Urinary bladder (tissue), 4 donors: ENCODE measurements at places on chromosomes 11 and 22. TPM values are rescaled to one million over a fixed set of nuclear protein-coding genes. Genes with fewer than 3 reads are reported as not detected.

DNA sequence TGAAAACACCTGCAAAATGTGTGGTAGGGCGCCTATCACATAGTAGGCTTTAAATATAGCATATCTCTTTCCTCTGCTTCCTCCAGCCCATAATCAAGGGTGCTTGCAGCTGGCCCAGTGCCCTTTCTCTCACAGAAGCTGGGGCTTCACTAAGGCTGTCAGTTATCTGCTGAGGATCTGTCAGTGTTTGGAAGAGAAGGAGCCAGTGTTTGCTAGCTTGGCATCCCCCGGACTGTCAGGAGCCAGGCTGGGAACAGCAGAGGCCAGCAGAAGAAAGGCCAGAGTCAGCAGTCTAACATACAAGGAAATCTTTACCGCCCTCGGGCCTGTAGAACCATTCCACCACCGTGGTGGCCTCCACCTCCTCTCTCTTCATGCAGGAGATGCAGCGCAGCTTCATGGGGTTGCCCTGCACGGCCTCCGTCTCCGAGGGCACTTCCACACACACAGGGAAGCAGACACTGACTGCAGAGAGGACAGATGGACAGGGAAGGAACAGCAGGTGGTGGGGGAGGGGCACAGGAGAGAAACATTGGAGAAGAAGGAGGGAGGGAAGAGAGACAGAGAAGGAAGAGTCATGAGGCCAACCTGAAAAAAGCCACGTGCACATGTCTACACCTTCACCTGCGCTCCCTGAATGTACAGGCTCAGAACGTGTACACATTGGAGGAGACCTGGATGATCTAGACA is 9.0 kb downstream of the SCN3B start:
- no peak for DNase-seq

DNA sequence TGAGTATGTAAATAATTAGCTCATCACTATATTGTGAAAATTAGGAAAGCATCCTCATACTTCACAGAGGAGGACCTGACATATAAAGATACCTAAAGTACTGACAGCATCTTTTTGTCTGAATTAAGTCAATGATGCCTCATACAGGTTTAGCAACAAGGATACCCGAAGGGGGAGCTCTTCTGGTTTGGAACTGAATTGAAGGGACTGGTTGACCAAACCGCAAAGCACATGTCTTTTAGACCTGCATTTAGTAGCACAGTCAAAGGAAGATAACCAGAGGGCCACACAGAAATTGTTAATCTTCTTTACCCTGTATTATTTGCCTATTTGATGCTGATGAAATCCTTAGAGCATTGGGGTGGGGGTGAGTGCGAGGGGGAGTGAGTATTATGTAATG is 12.9 kb upstream of the WT1 start:
- DNase-seq = no peak

DNA sequence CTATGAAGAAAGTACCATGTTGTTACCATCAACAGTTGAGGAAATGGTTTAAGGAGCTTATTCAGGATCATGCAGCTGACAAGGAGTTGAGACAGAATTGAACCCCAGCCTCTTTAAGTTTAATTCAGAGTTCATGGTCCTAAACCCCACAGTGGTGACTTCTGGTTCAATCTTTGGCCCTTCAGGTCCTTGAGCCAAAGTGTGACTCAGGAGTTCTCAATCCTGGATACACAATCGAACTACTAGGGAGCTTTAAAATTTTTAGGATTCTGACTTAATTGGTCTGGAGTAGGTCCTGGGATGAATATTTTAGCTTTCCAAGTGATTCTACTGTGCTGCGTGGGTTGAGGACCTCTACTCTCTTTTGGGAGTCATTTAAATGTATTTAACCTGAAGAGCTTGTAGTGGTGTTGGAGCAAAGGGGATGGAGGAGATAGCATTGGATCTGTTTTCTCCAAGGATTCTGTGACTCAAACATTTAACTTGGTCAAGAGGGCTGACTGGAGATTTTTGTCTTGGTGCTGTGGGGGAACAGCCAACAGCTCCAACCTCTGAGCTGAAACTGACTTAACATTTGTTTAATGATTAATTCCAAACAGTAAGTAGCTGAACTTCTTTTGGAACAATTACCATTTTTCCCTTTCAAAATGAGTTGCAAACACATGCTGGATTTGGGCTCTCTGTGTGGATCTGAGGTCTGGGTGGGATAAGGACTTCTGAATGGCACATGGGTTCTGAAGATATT is 80.1 kb downstream of the INSC start:
- DNase-seq = no peak

GRCh38 chr11:10380921-10381320 is 74.1 kb upstream of the AMPD3 start:
- DNase-seq = no peak

- no peak for DNase-seq
These were observed 145.0 kb upstream of the ARHGAP20 start for GRCh38 chr11:110856996-110857812.

DNA sequence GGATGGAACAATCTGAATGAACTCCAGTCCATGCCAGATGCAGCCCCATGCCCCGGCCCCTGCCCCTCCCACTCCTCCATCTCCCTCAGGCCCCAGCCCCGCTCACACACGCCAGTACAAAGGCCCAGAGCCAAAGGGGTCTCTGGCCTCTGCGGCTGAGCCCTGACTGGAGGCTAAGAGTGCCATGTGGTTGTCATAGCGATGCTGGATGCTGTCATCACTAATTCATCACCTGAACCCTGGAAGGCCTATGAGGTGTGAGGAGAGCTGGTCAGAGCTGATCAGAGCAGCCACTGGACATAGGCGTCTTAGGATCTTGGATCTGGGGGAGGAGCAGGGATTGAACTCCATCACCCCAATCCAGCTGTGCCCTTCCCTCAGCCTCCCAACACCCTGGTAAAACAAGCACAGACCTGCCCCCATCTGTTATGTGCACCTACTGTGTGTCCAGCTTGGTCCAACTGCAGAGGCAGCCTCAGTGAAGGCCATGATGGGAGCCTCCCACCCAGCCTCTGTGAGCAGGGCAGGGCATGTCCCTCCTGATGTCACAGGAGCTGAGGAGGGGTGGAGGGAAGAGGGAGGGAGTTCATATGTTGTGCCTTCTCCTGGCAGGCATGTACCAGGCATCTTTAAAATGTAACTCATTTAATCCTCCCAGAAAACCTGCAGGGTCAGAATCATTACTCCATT is 16.7 kb downstream of the PDE2A start:
- no peak for DNase-seq

- no peak for DNase-seq
These were observed 3.2 kb upstream of the PAX6 start for GRCh38 chr11:31814176-31814868.

DNA sequence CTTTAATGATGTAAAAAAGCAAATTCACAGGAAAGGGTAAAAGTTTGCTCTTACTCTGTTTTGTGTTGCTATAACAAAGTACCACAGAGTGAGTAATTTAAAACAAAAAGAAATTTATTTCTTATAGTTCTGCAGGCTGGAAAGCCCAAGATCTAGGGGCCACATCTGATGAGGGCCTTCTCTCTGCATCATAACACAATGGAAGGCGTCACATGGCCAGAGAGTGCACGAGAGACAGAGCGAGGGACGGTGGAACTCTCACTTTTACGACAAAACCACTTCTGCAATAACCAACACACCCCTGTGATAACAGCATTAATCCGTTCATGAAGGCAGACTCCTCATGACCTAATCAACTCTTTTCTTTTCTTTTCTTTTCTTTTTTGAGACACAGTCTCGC is 31.1 kb downstream of the CD6 start:
- no peak for DNase-seq

DNA sequence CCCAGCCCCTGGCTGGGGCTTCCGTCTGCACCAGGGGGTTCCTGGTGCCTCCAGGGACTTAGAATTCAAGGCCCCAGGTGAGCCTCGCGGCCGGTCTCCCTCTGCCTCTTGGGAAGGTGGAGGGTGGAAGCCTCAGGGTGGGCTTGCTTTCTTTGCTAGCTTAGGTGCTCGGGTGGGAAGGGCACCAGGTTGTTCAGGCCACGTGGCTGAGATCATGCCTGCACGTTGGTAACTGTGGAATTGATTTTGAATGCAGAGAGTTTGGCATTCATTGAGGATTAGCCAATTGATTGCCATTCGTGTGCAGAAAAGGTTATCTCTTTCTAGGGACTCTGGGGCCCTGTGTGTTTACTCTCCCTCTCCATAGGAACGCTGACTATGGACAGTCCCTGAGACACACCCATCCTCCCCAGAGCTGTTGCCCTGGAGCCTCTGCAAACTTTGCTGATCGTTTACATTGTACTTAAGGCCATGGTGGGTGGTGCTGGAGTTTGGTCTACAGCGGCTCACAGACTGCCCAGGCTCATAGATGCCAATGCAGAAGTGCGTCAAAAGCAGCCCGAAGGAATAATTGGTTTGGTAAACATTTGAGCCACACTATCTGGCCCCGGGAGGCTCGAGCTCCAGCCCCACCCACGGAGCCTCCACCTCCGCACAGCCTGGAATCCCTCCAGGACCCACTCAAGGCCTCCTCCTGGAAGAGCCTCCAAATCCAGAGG is 1457.7 kb downstream of the BRD1 start:
- no peak for DNase-seq

INTS4 gene
- 50.4 TPM for total RNA-seq

GRCh38 chr11:12884751-12885318 is 124.3 kb upstream of the RASSF10 start:
- no peak for DNase-seq

DDX25 gene
- total RNA-seq = 0.32 TPM

- no peak for DNase-seq
These were observed 851.8 kb downstream of the BRD1 start for GRCh38 chr22:48975886-48976285.

MISFA gene
- total RNA-seq = 2.6 TPM

GRCh38 chr11:104163100-104164027 is 583 bp downstream of the PDGFD start:
- no peak for DNase-seq

DNA sequence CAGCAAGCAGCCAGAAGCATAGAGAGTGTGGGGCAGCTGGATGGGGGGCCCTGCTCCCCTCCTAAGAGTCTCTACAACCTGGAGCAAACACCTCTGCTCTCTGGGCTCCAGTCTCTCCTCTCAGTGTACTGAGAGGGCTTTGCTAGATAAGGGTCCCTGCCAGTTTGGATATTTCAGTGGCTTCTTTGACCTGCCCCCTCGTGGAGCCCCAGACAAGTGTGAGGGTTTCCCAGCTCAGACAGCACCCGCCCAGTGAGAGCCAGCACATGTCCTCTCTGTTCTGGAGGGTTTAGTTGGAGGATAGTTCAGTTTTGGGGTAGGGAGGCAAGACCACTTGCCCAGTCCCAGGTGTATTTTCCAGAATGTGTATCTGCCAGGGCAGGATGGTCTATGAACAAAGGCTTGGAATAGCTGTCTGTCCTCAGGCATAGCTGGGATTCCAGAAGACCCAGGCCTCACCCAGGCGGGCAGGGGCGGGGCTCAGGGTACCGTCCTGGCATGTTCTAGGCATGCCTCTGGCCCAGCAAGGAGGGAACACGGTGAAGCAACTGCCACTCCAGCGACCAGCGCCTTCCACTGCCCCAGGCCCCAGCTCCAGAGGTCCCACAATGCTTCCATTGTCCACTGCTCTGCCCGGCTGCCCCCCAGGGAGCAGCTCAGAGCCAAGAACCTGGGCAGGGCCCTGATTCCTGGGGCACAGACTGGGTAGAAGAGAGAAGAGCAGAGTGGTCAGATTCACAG is 7.5 kb upstream of the MICALL1 start:
- DNase-seq = no peak

DEUP1 gene
- 0.16 TPM for total RNA-seq

CELSR1 gene
- 4.5 TPM for total RNA-seq

GRCh38 chr22:31313366-31314147 is 21.3 kb upstream of the PIK3IP1 start:
- DNase-seq = peak; percentile 80

DNA sequence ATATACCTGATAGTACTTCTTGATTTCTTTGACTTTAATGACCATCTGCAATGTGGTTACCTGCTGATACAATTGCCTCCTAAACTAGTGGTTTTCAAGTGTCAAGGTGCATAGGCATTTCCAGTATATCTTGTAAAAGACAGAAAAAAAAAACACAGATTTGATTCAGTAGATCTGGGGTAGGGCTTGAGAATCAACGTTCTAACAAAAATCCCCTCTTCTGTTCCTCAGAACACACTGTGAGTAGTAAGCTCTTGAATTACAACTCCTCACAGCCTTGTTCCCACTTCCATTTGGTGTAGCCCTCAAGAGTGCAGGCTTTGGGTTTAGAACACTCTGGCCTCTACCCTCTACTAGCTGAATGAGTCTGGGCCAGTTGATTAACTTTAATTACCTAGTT is 78.0 kb upstream of the CTSC start:
- DNase-seq = no peak
